ENCODE measurements at places on chromosomes 2 and 18.
A peak's percentile ranks its signal among the peaks of the same experiment; 100 is the strongest.

DNA sequence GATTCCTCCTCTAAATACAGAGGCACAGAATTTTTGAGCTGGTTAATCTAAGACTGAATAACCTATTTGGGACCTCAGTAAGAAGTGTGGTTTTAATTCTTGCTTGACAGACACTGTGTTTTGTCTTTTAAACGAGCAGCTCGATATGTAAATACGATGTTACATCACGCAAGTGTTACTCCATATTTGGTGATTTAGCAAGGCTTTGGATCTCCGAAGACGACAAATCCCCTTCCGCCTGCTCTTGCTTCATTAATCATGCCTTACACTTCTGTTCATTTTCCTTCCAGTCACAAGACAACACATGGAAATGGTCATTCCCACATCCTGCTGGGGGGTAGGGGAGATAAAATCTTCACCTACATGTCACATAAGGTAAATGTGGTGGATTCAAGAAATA is 9.4 kb downstream of the BCL11A start:
- no peak for DNase-seq

DNA sequence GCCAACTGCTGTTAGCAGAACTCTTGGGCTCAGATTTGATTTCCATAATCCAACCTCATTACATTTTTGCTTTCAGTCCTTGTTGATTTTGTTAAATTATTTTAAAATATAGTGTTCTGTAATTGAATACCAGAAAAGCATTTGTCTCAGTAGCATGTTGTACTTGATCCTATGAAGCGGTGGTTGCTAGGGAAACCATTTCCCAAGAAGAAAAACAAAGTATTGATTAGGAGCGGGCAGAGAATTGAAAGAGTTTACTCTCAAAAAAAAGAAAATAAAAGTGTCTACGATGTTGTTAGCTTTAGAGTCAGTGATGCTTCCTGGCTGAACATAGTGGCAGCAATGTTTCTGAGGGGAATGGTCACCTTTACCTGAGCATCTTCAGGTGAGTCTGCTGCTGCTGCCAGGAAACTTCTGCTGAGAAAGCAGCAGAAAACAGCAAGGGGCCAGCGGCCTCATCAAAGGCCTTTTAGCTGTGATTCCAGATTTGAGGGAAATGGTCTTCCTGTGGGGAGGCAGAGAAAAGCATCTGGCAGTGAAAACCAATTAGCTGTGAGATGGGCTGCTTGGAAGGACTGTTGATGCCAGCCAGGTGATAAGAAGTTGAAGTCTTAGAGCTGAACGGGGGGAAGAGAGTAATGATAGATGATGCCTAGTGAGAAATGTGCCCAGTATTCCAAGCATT is 37.1 kb downstream of the CRIM1 start:
- DNase-seq = no peak

GRCh38 chr2:13103151-13103550 is 386.4 kb downstream of the TRIB2 start:
- no peak for DNase-seq

- DNase-seq = no peak
Measured at GRCh38 chr18:50287028-50287440, 458 bp downstream of the CXXC1 start.

- DNase-seq = no peak
Measured at GRCh38 chr2:105780606-105781005, 35.9 kb downstream of the NCK2 start.

- no peak for DNase-seq
Measured at GRCh38 chr2:68303033-68303901, 16.5 kb downstream of the CNRIP1 start.

DNA sequence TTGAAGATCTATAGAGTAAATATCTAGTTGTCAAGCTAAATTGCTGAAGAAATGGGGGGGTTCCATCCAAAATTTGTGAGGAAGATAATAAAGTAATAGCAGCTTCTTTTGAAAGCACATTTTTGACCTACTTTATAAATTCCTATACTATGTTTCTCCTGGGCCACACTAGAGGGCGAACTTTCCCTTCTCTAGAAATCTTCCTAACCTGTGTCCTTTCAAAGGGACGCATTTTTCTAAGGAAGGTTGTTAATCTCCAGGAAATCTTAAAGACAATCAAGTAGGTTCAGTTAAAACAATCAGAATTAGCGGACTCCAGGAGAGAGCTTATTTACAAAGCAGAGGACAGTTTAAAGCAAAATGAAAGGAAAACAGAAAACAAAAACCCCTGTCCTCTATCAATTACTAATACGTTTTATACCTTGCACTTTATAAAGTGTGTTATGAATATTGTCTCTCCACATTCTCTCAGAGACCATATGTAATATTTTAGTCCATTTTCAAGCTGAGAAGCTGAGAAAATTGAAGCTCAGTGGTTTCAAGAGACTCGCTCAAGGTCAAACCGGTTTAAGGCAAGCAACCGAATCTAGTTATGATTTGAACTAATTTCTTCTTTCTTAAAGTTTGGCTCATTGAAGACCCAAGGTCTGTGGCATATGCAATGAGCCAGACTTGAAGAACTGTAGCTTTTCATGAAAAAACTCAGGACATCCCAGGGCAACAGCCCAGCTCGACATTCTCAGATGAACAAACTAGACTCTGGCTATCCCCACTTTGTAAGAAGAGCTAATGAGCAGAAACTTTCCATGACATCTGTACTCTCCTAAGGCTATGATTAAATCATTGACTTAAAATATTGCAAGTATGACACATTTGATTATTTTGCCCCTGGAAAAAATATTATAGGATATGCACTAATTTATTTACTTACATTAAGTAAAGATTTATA is 273.6 kb downstream of the PAX3 start:
- peak; percentile 43 for DNase-seq

GRCh38 chr18:23969664-23970063 is 44.9 kb upstream of the TTC39C start:
- DNase-seq = no peak

GRCh38 chr2:220894069-220894468 is 678.0 kb downstream of the EPHA4 start:
- no peak for DNase-seq

- no peak for DNase-seq
Measured at GRCh38 chr2:105371810-105372209, 27.0 kb downstream of the FHL2 start.
